ENCODE measurements at places on chromosomes 2 and 18.
A peak's percentile ranks its signal among the peaks of the same experiment; 100 is the strongest.

DNA sequence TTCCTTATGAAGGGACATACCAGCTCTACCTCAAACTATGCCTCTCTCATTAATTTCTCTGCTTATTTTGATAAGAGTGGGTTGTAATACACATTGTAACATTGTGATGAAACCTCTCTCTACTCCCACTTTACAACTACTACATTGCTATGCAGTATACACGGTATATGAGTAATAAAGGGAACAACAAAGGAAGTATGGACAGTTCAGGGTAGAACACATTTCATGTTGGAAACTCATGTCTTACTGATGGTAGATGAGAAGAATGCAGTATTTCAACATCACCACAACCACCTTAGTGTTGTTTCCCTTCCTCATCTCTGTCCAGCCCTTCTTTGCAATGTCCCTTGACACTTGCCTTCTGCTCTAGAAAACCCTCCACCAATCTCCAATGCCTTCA, 515.9 kb upstream of the CELF4 start:
- no peak for DNase-seq

DNA sequence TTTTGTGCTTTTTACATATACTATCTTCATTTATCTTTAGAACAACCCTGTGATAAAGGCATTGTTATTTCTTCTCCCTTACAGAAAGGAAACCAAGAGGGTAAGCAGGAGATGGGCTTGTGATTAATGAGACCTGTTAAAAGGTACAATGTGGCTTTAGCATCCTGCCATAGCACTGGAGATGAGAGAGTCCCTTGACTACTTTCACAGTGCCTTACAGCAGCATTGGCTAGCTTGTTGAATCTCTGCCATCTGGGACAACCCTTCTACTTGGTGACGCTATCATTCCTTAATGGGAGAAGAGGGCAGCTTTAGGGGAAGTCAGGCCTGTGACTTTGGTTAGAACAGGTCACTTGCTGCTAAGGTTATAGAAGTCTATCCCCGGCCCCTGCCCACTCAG, 68.1 kb upstream of the LYPD6B start:
- DNase-seq = no peak

GRCh38 chr2:24724111-24724775, 68.9 kb downstream of the PTRHD1 start:
- DNase-seq = no peak

GRCh38 chr2:75006041-75006440, 47.6 kb downstream of the POLE4 start:
- DNase-seq = no peak

- no peak for DNase-seq
These were observed 138.3 kb upstream of the STON1 start for GRCh38 chr2:48391616-48392015.

DNA sequence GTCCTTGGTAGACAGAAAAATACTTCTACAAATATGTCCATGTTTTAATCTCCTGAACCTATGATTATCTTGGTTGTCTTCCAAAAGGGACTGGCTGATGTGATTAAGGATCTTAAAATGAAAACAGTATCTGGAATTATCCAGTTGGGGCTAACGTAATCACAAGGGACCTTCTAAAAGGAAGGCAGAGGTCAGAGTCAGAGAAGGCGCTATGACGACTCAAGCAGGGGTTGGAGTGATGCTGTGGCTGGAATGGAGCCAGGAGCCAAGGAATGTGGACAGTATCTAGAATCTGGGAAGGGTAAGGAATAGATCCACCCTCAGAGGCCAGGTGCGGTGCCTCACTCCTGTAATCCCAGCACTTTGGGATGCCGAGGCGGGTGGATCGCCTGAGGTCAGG, 4.2 kb upstream of the USP14 start:
- no peak for DNase-seq

DNA sequence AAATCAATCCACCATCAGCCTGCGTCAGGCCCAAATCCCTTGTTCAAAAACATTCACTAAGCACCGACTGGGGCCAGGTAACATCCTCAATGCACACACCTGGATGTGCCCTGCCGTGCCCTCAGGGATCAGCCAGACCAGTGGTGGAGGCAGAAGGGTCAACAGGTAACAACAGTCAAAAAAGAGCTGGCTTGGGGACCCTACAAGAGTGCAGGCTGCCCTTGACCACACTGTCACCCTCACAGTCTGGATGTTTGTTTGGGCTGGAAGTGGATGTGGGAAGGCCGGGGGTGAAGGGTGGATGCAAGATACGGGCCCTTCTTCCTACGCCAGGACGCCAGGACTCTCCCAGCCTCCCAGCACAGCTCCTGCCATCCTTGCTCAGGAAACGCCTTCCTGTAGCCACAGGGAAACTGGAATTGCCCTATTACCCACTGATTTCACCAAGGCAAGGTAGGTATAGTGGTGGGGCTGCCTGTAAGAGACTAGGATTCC, 2.7 kb downstream of the BIN1 start:
- DNase-seq = no peak

- no peak for DNase-seq
These were observed 18.7 kb downstream of the CFAP65 start for GRCh38 chr2:219022616-219023015.

GRCh38 chr2:216535454-216535995, 36.9 kb downstream of the RPL37A start:
- DNase-seq = no peak

DNA sequence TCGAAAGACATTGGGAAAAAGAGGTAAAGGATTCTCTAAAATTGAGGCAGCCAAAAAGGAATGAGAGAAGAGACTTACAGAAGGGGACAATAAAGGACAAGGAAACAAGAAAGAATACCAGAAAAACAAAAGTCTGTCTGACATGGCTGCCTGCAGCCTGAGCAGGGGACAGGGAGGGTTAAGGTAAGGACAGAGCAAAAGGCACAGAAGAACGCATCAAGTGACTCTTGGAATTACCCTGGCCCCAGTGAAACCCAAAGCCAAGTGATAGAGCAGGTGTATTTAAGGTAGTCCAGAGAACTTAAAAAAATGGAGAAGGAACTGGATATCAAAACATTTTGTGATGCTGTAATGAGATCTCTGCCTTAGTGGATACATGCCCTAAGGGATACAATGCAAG, 47.1 kb upstream of the XIRP2 start:
- no peak for DNase-seq

DNA sequence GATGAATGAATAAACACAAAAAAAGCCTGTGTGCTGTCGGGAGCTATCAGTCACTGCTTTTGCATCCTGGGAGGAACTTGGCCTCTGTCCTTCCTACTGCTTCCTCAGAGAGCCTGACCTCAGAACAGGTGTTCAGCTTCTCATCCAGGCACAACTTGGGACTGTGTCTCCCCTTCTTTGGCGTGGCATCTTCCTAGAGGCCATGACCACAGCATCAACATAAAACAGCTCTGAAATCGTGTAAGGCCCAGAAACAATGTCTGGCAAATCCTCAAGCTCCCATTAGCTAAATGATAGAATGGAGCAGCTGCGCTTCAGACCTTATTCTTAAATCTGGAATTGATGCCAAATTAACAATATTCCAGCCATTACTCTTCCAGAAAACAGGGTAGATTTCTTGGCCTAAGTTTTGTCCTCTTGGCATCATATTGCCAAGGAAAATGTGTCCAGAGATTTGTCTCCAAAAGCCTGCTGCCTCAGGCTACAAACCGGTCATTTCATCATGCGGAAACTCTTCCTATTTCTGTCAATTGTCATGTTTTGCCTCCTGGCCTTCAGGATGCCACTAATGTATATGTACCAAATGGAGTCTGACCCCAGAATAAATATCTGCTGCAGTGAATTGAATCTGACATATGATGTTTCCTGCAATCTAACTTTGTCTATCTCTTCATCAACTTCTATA, 53.2 kb upstream of the RAB27B start:
- no peak for DNase-seq

DNA sequence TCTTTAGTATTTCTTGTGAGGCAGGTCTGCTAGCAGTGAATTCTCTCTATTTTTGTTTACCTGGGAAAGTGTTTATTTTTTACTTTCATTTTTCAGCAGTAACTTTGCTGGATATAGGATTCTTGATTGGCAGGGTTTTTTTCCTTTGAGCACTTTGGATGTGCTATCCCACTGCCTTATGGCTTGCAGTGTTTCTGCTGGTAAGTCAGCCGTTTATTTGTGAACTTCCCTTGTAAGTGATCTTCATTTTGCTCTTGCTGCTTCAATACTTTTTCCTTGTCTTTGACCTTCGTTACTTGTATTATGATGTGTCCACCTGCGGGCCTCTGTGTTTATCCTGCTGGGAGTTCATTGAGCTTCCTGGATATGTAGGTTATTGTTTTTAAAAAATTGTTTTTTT, 54.7 kb downstream of the SLC66A2 start:
- DNase-seq = no peak

- DNase-seq = no peak
These were observed 305.4 kb downstream of the NCKAP5 start for GRCh38 chr2:133262893-133263292.

DNA sequence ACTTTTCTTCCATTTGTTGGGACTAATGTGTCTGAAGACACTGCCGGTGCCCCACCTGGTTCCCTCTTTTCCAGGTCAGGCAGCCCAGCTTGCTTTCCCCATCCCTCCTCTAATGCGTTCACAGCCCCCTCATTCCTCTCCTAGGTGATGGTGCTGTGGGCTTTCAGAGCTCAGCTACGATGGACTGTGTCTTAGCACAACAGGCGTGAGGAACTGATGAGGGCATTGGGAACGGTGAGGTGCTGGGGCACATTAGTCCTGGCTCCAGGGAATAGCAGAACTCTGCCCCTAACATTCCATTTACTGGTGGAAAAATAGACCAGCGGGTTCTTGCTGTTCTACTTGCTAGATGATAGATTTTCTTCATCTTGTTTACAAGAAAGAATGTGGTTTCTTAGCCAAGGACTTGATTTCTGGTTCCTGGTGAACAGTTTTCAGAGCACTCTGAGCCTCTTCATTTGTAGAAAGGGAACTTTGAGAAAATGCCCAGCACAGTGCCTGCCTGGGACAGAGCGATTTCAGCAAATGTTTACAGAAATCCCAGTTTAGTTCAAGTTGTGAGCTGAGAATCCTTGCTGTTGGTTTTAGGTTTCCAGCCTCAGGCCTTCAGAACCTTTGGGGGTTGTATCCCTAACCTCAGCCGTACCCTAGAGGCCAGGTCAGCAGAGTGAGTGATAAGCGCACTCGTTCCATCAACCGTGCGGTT, 42.5 kb downstream of the LDLRAD4 start:
- DNase-seq = no peak

- peak; percentile 69 for DNase-seq
These were observed 52.5 kb downstream of the SETBP1 start for GRCh38 chr18:44733069-44733753.

DNA sequence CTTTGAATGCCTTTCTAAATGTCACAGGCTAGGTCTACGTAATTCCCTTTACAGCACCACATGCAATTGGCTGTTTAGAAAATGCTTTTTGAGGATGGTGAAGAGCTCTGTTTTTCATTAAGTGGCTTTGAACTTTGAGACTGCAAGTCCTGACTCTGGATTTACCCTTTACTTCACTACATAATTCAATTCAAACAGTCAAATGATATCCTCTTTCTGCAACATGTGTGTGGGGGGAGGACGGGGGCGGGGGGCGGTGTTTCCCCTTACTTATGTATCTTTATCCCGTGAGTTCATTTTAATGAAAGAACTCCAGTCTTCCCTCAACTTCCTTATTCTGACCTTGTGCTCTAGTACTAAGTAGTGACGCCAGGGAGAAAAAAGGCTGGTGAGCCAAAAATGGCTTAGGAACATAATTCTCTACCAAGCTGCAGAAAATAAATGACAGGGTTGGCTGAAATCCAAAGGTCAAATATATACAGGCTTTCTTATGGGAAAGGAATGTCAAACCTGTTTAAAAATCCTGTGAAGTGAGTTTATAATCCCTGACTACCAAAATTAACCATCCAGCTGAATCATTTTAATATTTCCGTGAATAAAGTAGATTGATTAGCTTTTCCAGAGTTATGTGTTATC, 119.6 kb downstream of the SLC8A1 start:
- DNase-seq = no peak

GRCh38 chr18:55195863-55196262, 236.6 kb upstream of the CCDC68 start:
- DNase-seq = no peak

DNA sequence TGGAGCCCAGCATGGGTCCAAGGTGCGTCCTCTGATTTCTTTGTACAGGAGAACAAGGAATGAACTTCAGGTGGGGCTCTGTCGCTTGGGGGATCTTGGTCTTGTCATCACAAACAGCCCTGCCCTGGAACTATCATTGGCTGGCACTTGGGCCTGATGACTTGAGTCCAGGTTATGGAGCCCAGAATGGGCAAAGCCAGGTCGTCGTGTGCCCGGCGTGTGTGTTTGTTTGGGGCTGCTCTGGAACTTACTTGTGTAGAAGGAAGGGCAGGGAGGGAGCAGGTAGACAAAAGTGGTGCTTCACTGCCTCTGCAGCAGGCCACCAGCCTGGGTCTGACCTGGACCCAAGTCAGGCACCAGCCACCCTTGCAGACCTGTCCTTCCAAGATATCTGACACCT, 306.3 kb upstream of the HS6ST1 start:
- DNase-seq = no peak

DNA sequence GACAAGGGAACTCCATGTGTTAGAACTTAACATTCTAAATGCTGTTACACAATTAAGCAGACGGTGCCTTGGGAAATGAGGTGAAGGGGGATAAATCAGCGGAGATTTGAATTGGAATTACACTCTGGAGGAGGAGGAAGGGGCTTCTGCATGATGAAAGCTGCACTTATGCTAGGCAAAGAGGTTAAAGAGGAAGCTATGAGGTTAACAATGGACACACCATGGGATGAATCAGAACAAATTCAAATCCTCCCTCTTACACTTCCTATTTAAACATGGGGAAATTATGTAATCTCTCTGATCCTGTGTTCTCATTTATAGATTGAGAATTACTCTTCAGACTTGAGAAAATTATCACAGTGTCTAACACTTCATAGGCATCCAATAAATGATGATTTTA, 121.5 kb upstream of the SIX2 start:
- DNase-seq = no peak

DNA sequence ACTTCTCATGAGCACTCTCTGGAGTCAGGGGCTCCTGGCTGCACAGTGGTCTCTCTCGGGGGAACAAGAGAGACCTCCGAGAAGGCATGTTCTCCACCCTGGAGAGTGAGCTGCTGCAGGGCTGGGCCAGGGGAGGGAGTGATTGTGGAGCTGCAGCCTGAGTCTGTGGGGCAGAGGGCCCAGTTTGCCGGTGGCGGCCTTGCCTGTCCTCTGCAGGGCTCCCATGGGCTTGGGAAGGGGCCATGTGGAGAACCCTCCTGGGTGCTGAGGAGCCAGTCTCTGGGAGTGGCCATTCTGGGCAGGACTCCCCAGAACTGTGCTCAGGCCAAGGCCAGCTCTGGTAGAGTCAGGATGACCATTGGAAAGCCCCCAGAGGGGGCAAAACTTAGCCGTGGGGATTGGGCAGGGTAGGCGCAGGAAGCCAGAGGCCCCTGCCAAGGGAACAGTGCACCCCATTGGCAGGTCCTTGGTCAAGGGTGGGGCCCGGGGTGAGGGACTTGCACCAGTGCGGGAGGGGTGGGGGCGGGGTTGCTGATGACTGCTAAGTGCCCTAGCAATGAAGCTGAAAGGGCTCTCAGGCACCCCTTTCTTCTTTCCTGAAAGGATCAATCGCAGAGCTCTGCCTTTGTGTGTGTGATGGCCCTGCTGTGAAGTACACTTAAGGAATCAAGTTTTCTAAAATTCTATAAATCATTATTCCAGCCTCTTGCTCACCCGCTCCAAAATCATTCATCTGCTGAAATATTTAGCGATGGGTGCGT, 69.7 kb upstream of the BOD1L2 start:
- DNase-seq = no peak

GRCh38 chr18:76565238-76566173, 70.5 kb upstream of the ZNF516 start:
- DNase-seq = no peak
